ENCODE measurements at places on chromosomes 4 and X.
A peak's percentile ranks its signal among the peaks of the same experiment; 100 is the strongest.

DNA sequence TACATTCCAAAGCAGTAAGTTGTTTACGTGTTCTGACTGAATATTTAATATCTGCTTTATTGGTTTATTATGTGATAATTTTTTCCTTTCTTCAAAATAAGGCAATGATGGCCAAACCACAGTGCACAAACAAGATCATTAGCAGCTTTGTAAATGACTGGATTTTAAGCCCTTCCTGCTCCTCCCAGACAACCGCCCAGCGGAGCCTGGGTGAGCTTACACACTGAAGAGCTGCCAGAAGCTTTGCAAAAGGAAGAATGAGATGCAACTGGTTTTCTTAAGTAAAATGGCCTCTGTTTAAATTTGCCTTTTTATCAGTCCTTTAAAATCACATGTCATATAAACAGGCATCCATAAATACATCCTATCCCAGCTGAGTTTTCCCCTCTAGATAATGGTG, 52.2 kb downstream of the SPARCL1 start:
- DNase-seq, result peak; percentile 29

GRCh38 chr4:89509708-89510281, 202.2 kb upstream of the GPRIN3 start:
- no peak for DNase-seq

DNA sequence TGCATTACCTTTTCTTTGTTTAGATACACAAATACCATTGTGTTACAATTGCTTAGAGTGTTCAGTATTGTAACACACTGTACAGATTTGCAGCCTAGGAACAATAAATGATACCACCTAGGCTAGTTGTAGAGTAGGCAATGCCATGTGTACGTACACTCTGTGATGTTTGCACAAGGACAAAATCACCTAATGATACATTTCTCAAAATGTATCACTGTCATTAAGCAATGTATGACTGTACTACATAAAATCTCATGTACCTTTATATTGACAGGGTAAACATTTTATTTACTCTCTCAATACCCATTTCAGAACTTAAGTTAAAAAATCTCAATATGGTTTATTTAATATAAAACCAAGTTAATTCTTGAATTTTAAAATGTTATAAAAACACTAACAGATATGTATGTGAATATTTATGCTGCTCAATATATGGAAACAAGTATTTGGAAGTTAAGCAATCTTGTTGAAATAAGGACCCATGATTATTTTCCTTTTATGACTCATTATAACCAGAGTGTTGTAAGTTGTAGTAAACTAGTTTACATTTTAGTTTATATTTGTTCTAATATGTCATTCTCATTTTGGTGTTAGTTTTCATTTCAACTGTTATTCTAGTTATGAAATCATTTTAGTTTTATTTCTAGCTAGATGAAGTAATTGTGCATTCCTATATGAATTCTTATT, 409.2 kb downstream of the TLL1 start:
- no peak for DNase-seq

DNA sequence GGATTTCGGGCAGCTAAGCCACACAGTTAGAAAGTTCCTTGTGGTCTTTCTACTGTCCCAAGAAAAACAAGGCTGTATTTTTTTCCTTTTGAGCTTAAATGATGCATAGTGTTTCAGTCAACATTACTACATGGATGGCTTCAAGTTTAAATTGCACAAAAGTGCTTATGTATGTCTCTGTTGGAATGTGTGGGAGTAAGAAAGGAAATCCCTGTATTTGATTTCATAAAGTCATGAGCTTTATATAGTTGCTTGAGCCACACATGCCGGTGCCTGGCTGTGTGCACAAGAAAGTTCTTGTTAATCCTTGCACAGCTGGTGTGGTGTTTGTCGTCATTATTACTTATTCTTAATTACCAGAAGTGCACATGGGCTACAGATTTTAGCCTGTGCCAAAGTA, 262.2 kb downstream of the ARHGAP10 start:
- peak; percentile 66 for DNase-seq

DNA sequence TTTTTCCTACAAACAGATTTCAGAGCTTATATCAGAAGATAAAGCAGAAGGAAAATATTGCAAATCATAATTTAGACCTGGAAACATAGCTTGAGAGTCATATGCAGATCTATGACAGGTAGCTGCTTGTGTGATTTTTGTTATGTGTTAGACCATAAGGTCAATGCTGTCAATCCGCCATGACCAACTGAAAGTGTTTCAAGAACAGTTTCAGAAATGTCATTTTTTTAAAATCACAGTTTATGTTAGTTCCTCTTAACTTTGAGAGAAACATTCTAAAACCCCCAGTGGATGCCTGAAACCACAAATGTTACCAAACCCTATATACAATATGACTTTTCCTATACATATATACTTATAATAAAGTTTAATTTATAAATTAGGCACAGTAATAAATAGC, 391.3 kb upstream of the FAM241A start:
- DNase-seq, result no peak
